ENCODE measurements at places on chromosomes 16 and 17.

DNA sequence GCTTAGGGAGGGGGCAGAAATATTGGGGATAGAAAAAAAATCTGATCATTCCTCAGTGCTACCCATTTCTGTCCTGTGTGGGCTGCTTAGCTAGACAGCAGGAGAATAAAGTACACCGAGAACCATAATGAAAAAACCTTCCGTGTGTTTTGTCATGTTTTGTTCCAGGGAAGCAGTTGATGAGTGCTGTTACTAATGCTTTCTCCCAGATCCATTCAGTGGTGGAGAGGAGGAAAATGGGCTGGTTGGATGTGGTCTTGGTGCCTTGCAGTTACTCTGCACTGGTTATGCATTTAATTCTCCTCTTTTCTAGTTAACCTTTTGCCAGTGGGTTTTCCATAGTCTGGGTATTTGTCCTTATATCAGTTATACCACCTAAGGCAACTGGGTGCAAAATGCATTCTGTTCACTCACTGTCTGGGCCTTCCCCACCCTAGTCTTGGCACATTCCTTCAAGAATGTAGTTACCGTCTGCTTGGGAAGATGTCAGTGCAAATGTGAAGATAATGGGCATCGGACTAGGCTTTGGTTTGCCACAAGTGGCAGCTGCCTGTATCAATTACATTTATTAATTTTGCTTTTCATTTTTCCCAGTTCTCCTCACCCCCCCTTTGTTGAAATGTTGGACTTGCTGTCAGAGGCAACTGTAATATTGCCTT, 9.3 kb upstream of the TBKBP1 start:
- no peak for DNase-seq

DNA sequence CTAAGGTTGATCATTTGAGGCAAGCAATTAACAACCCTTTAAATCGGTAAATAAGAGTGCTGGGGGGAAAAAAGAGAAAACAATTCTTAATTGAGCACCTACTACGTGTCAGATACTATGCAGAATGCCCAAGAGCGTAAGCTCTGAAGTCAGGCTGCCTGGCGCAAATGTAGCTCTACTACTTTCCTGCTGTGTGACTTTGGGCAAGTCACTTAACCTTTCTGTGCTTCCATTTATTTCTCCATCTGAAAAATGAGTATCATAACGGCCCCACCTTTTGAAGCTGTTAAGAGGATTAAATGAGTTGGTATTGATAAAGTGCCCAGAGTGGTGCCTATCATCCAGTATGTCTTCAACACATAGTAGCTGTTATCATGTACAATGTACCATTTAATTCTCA, 102.0 kb downstream of the CACNG3 start:
- DNase-seq, result no peak

GRCh38 chr17:47840001-47840741, 902 bp downstream of the SCRN2 start:
- no peak for DNase-seq

GRCh38 chr17:2172999-2173398, 118.1 kb downstream of the HIC1 start:
- DNase-seq, result no peak

- DNase-seq, result no peak
Measured at GRCh38 chr16:66467611-66468010, 40.5 kb downstream of the BEAN1 start.

DNA sequence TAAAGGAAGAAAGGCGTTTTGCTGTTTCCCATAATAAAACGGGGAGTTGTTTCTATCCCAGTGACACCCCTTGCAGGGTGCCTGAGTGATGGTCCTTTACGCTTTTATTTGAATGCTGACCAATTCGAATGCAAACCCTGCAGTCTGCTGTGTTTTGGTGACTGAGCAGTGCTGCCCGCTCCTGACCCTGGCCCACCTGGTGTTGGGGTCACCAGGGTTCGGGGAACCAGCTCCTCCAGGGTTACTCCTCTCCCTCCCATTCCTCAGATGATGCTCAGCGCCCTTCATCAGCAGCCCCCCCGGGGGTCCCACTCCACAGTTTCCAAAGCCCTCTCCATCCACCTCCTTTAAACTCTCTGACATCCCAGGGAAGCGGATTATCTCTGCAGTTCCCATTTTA, 6.0 kb downstream of the CA4 start:
- DNase-seq, result no peak

DNA sequence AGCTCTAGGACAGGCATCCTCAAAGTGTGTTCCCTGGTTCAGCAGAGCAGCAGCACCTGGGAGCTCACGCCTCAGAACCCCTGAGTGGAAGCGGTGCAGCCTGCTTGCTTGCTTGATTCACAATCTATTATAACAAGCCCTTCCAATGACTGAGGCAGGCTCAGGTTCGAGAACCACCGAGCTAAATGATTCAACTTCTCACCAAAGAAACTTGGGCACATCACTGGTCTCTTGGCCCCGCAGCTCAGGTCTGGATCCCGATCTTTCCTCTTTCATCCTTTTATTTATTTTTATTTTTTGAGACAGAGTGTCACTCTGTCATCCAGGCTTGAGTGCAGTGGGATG, 24.5 kb downstream of the CLUH start:
- no peak for DNase-seq

- DNase-seq, result no peak
Measured at GRCh38 chr16:57394444-57394843, 10.1 kb upstream of the CCL17 start.

- DNase-seq, result no peak
Measured at GRCh38 chr17:10394201-10394887, 21.5 kb upstream of the MYH13 start.

- DNase-seq, result no peak
Measured at GRCh38 chr17:76700617-76701470, 9.9 kb downstream of the MXRA7 start.

GRCh38 chr16:9395958-9396359, 304.5 kb downstream of the HAPSTR1 start:
- DNase-seq, result no peak

- DNase-seq, result no peak
Measured at GRCh38 chr17:42399121-42399520, 10.9 kb upstream of the STAT3 start.

DNA sequence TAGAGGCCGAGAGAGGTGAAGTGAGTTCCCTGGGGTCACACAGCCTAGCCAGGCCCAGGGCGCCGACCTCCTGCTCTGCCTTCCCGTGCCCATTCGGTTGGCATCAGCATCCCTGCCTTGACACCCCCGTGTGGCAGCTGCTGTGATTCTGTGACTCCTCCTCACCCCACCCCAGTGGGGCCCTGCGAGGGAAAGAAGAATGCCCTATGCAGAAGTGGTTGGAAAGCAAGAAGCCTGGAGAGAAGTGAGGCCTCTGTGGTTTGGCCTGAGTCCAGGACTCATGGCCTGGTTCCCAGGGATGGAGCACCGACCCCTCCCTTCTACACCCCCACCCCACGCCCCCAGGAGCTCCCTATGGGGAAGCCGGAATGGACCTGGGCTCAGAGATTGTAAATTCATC, 296.2 kb downstream of the SEC14L1 start:
- DNase-seq, result no peak

- DNase-seq, result no peak
Measured at GRCh38 chr16:50440531-50440930, 71.7 kb upstream of the BRD7 start.

GRCh38 chr17:80861892-80862291, 129.7 kb upstream of the CHMP6 start:
- DNase-seq, result peak; percentile 75

- DNase-seq, result peak; percentile 26
Measured at GRCh38 chr17:1710807-1711553, 803 bp upstream of the TLCD2 start.

DNA sequence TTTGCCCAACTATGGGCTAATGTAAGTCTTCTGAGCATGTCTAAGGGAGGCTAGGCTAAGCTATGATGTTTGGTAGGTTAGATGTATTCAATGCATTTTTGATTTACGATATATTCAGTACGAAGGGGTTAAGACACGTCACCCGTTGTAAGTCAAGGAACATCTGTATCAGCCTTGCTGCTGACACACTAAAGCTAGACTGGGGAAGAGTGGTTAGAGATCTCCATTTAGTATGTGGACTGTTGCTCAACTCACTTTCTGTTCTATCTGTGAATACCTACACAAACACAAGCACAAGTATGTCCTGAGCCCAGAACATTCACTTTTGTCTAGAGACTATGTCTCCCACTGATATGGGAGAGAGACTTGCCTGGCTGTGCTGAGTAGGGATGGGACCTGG, 71.5 kb downstream of the VMP1 start:
- no peak for DNase-seq

DNA sequence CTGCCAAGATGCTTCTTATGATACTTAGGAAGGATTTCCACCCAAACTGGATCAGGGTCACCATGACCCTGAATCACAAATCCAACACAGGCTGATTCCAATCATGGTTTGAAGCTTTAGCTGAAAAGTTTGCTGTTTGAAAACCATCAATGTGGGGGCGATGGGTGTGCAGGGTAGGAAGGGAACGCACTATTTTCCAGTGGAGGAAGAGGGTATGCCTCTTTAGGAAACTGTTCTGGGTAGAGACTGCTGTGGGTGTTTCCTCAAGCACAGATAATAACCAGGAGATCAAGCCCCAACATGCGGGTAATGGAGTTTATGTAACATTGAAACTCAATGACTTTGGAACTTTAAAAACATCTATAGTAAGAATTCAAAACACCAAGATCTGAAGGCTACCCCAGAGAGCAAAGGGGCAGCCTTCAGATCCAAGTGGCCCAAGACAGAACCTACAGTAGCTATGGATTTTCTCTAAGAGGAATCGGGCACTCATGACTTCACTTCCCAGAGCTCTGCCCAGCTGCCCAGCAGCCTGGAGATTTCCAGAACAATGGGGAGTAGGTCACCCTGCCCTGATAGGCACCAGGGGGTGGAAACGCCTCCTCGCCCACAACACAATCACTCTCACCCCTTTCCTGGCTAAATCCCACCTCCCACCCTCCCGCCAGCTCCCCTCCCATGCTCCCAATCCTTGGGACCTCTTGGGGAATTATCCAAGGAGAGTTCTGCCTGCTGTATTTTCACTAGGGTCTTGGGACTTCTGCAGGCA, 22.8 kb downstream of the TRIM25 start:
- DNase-seq, result no peak

DNA sequence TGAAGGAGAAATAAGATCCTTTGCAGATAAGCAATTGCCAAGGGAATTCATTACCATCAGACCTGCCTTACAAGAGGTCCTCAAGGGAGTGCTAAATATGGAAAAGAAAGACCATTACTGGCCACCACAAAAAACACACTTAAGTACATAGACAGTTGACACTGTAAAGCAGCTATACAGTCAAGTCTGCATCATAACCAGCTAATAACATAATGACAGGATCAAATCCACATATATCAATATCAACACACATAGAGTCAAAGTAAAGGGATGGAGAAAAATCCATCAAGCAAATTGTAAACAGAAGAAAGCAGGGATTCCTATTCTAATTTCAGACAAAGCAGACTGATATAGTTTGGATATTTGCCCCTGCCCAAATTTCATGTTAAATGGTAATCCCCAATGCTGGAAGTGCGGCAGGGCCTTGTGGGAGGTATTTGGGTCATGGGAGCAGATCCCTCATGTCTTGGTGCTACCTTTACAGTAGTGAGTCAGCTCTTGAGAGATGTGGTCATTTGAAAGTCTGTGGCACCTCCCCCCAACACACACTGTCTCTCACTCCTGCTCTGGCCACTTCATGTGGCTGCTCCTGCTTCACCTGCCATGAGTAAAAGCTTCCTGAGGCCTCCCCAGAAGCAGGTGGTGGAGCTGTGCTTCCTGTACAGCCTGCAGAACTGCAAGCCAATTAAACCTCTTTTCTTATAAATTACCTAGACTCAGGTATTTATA, 32.8 kb downstream of the TANC2 start:
- no peak for DNase-seq

DNA sequence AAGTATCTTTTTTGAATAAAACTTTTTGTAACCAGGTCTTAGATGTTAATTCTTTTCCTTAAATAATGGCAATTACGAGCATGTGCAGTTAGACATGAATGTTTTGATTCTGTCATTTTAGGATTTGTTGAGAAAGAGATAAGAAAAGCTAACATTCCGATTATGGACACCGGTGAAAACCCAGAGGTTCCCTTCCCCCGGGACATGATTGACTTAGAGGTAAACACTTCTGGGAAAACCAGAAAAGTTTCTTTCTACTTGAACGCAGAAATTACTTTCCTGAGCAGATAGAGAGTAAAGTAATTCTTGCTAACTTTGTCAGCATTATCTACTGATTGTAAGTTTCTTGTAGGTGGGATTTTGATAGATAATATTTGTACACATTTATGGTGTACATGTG, 9.2 kb downstream of the ATP6V0A1 start:
- DNase-seq, result no peak

DNA sequence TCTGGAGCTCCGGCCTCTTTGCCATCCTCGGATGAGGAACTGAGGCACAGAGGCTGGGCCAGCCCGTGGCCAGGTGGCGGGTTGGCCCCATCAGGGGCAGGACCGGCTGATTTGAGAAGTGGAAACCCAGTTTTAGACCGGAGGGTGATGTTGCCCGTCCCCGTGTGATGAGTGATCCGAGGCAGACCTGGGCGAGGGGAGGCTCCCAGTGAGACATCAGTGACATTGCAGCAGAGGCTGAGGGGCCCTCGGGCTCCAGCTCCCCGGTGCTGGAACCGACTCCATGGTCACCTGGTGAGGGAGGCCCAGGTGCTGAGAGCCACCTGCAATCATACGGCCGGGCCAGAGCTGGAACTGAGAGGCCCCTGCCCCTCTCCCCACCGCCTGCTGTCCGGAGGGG, 26.9 kb upstream of the CACNA1H start:
- no peak for DNase-seq

GRCh38 chr17:27340575-27340974, 46.7 kb downstream of the WSB1 start:
- no peak for DNase-seq

DNA sequence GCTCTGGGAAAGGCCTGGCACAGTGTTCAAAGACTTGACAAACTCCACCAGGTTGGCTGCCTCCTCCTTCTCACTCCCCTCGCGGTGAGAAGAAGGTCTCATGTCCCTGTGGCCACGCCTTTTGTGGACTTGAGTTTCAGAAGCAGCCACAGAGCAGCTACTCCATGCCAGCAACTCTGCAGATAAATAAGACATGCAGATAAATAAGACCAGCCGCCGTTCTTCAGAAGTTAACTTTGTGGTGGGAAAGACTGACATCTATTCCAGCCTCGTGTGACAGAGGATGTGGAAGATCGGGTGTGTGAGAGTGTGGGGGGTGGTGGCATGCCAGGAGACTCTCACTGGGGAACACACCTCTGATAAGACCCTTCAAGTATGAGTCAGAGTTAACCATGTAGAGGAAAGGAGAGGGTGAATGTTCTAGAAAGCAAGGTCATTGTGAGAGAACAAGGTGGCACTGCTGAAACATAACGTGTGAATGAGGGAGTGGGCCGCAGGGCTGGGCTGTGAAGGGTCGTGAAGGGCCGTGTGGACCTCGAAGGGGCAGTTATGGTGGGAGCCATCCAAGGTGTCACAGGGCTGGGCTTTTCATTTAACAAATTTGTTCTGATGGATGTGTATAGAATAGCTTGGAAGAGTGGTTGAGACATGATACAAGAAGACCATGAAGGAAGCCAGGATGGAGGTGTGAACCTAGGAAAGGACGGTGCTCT, 830 bp downstream of the SPACA3 start:
- DNase-seq, result no peak

- DNase-seq, result no peak
Measured at GRCh38 chr16:15970202-15970601, 20.8 kb downstream of the ABCC1 start.

GRCh38 chr17:71667661-71668060, 453.2 kb upstream of the SOX9 start:
- DNase-seq, result no peak

GRCh38 chr17:40342504-40343218, 21.9 kb downstream of the GJD3 start:
- no peak for DNase-seq

Measured in activated CD4-positive, alpha-beta T cell treated with anti-CD3 and anti-CD28 coated beads, Interleukin-2, amount 10 ng/mL, durations not matched to agents 7 days and 5 days (primary cell).